B cell (primary cell): ENCODE measurements at places on chromosomes 4 and X. TPM values are rescaled to one million over a fixed set of nuclear protein-coding genes. Genes with fewer than 3 reads are reported as not detected.

Gene AMMECR1
- total RNA-seq = 10.6 and 12.7 TPM in 2 replicates

Gene MYL5
- 36.3 and 38.3 TPM in 2 replicates for total RNA-seq

Gene IDH3G
- 58.5 and 62.8 TPM in 2 replicates for total RNA-seq

Gene SRPK3
- not detected in 2 replicates for total RNA-seq

DNA sequence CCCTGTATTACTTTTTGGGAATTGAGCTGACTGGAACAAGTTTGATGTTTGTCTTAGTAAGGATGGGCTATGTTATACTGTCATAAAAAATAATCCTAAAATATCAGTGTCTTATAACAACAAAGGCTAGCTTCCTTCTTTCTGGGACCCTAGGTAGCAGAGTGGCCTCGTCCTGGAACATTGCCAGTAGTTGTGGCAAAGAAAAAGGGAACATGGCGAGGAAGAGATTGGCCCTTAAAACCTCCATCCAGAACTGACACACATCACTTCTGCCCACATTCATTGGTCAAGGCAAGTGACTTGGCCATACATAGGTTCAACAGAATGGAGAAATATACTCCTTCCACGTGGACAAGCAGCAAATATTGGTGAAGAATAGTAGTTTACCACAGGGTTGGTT is 287.9 kb downstream of the PPP1R2C start:
- DNase-seq = no peak

DNA sequence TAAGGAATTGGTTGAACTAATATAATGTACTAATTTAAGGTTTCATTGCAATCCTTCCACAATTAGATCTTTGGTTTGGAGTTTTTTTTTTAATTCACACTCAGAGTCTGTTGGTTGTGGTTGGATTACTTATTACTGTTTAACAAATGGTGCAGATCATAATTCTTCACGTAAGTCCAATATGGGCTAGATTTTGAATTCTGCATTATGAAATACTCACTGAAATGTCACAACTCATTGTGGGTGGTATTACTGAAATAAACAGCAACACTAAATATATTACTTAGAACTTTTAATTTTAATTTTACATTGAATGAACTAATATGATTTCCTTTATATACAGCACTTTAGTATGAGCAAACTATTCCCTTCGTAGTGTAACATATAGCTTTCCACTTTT is 94.2 kb upstream of the MYOZ2 start:
- no peak for DNase-seq

GRCh38 chrX:10239611-10240064 is 82.9 kb downstream of the CLCN4 start:
- DNase-seq = no peak

- no peak for DNase-seq
These were observed 682.9 kb upstream of the GALNTL6 start for GRCh38 chr4:171130256-171130801.

DNA sequence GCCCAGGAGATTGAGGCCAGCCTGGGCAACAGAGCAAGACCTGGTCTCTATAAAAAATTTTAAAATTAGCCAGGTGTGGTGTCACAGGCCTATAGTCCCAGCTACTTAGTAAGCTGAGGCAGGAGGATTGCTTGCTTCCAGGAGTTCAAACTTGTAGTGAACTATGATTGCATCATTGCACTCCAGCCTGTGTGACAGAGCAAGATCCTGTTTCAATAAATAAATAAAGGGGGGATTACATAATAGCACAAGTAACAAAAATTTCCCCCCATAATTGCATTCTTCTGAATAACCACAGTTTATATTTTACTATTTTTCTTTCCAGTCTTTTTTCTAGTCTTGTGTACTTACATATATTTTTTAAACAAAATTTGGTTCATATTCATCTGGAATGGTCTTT is 135.6 kb downstream of the CHIC2 start:
- no peak for DNase-seq

DNA sequence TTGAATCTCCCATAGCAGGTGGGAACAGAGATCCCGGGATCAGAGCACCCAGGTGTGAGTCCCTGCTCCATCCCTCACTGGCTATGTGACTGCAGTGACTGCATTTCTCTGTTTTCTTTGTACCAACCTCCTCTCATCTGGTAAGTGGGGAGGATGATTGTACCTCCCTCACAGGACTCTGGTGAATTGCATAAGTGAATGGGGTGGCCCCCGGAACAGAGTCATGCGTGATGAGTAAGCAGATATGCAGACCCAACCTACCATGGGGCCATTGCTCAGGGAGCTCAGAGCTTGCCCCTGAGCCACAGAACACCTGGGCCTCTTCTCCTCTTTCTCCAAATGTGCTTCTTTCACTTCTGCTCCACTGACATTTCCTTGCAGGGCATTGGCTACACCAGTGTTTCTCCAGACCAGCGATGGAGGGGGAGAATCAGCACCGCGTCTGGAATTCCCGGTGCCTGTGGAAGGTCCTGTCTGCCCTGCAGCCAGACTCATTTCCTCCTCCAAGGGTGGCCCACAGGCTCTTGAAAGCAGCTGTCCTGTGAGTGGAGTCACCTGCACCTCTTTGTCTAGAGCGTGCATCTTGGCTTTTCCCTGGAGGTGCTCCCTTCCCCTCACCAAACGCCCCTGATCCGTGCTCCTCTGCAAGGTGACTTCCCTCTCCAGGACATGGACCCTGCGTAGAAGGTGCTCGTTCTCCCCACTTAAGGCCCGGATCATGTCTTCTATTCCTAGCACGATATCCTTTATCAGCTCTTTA is 30.0 kb downstream of the C4orf50 start:
- no peak for DNase-seq

GRCh38 chr4:8830056-8830455 is 41.6 kb downstream of the HMX1 start:
- no peak for DNase-seq

GRCh38 chr4:26060286-26060685 is 146.3 kb downstream of the SMIM20 start:
- no peak for DNase-seq

DNA sequence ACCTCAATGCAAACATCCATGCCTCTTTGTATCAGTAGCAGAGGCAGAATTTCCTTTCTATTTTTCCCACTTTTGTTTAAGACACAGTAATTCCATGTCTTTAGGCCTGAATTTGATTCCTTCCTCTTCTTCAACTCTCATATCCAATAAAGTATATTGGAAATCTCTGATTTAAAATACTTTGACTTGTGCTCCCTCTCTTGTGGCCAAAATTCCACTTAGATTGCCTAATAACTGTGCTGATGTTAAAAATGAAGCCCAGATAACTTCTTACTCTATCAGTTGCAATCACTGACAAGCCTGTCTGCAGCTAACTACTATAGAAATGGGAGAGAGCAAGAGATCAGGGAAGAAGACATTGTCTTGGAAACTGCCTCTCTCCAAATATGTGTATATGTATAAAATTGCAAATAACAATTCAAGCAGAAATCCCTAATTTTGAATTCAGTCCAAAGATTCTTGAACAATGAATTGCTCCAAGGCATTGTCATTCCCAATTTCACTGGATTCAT is 163.5 kb upstream of the SPIN4 start:
- DNase-seq = no peak

GRCh38 chr4:3223346-3223745 is 25.6 kb upstream of the MSANTD1 start:
- DNase-seq = no peak

- DNase-seq = no peak
These were observed 62.1 kb downstream of the USO1 start for GRCh38 chr4:75786526-75786925.

DNA sequence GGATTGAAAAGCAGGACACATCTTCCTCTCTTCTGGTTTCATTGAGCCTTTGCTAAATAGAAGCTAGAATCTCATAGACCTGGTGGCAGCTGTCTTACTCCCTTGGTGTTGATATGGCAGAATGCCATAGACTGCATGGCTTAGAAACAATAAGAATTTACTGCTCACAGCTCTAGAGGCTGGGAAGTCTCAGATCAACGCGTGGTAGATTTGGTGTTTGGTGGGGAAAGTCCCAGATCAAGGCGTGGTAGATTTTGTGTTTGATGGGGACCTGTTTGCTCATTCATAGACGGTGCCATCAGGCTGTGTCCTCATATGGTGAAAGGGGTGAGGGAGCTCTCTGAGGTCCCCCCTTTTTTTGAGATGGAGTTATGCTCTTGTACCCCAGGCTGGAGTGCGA is 57.6 kb upstream of the PPP2R3B start:
- no peak for DNase-seq

- DNase-seq = no peak
These were observed at the start of gene IQSEC2 for GRCh38 chrX:53281321-53281822. IQSEC2 (minus strand) TSS chrX:53281584.

DNA sequence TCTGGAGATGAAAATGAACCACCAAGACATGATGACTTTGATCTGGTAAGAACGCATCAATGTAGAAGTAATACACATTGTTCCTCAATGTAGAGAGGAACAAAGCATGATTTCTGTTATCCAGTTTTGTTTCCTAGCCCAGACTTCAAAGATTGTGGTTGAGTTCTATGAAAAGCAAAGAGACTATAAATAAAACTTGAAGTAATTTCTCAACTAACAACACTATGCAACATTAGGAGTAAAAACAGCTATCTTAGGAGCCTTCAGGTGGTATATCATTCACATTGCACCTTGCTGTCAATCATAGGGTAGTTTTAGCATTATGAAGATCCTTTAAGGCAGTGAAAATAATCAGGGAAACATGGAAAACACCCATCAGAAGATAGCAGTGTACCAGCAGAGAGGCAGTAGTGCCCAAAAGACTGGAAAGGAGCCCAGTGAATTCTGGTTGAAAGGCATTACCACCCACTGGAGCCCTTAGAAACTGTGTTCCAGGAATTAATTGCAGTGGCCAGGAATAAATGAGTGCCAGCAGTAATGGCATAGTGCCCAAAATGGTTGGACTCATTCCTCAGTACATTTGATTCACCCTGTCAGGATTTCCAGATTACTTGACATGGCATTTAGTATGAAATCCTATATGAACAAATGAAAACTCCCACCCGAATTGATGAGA is 300.7 kb upstream of the CXXC4 start:
- no peak for DNase-seq
